ENCODE measurements at places on chromosomes 3 and 15. TPM values are rescaled to one million over a fixed set of nuclear protein-coding genes. Genes with fewer than 3 reads are reported as not detected.

Gene DCLK3
- not detected for total RNA-seq

DNA sequence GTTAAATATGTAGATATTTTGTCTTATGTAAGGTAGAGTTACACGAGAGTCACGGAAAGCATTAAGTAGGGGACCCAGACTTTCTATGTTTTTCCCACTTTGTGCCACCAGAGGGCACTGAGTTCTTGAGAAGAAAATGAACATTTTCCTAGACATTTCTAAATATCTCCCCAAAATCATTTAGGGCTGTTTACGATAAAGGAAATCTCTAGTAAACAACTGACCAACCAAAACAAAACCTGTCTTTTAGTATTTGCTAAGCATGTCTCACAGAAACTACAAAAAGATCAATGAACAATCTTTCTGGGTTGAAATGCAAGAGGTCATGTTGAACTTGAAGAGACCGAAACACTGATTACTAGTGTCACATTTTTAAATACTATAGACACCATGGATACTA lies 16.1 kb downstream of the POU1F1 start:
- peak; percentile 60 for DNase-seq

Gene COL6A5
- total RNA-seq, result not detected

Gene CLRN1
- total RNA-seq, result not detected

DNA sequence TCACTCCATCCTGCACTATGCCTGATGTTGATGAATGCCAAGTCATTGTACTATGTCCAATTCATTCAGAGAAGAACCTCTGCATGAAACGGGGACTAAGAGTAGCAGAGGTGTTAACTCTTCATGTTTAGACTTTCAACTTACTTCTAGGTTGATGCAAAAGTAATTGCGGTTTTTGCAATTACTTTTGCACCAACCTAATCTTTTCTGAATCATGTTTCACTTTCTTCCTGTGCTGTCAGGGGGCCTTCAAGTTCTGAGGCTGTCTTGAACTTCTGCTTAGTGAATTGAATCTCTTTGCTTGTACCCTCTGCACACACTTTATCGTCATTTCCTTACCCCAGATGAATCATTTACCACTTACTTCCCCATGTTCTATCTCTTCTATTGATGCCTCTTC lies 636.2 kb downstream of the NAALADL2 start:
- DNase-seq, result no peak

DNA sequence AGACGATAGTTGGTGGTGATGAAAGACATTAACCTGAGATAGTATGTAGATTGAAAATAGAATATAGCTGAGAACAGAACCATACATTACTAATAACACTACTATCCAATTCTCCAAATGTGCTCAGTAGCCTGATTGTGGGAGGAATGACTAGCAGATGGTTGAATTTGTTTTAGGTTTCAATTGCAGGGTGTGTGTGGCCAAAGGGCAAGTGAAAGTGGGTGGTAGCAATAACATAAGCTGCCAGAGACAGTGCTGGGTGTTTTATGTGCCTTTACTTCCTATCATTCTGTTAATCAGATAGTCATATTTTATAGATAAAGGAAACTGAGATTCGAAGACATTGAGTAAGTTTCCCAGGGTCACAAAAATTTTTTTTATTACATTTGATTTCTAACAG lies 249.5 kb upstream of the ARL6 start:
- no peak for DNase-seq

Gene ZNF654
- total RNA-seq, result 17.3 TPM

DNA sequence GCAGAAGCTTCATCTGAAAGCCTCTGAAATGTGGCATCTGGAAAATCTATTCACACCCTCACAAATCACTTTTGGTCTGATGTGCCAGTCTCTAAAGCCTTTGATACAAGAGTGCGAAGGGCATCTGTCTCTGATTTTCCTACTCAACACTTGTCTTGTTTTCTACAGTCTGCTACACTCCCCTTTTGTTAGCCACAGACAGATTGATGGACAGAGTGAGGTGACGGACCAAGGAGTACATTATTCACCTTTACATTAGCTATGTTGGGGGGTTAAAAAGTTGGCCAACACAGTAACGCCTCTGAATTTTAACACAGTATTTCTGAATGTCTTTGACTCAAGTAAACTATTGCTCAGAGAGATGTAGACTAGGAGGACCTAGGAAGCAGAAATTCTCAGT lies 63.1 kb downstream of the TNIK start:
- no peak for DNase-seq

DNA sequence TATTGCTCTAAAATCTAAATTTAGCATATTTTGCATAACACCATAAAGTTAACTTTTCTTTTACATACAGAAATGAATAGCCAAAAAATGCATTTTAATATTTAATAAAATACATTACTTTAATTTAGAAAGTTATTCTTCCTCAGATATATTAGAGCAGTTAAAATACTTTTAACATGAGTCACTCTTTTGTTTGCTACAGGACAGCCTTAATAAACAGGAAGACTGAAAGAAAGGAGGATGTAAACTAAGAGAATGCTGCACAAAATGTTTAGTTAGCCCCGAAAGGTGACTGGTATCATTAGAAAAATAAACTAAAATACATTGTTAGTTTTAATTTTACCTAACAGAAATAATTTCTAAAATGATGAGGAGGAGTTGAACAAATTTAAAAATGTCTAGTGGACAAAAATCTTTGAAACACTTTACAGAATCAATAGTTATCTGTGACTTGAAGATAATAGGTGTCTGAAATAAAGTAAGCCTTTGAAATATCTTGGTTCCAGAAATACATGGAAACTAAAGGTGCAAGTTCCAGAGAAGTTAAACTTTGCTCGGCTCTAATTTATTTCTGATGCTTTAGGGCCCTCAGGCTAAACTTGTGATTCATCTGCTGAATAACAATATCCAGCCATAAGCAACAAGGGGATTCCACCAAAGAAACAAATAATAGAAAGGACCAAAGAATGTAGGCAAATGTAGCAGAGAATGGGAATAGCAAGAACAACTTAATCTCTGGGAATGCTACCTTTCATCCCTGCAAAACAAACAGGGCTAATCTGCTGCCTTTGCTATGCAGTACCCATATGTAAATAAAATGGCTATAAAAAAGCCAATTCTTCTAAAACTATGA lies 138.3 kb upstream of the UBP1 start:
- peak; percentile 76 for DNase-seq

Gene ANKRD34C
- not detected for total RNA-seq

Gene CX3CR1
- total RNA-seq, result under 0.01 TPM

DNA sequence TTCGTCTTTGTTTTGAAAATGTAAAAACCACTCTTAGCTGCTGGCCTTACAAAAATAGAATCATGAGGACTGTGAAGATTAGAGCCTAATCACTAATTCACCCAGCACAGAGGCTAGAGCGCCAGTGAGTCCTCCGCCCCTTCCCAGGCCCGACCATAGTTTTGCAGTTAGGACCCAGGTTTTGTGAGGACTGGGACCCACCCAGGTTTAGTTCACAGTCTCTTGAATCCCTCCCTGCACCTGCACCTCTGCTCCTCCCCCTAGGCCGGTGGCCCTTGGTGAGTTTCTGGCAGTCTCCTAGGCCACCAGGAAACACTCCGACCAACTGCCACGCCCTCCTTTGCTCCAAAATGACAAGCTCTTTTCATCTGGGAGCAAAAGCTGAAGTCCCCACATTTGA lies 136.0 kb upstream of the CCDC54 start:
- peak; percentile 24 for DNase-seq

DNA sequence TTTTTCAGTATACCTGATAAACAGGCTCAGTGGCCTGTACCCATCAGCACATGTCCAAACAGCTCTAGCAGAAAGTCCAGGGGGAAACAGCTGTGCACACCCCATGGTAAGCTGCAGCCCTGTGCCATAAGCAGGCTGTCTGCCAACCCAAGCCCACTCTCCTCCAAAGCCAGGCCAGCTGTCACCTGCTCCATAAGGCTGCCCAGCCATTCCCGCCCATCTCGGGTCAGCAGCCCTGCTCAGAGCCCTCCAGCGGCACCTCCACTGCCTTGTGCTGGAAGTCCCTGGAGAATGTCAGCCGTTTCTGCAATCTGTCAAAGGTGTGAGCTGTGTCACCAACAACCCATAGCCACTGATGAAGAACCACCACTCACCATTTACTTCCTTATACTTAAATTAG lies 82.0 kb downstream of the NTRK3 start:
- DNase-seq, result no peak

- peak; percentile 12 for DNase-seq
Measured at GRCh38 chr3:40366203-40367162, 20.5 kb upstream of the ENTPD3 start.

DNA sequence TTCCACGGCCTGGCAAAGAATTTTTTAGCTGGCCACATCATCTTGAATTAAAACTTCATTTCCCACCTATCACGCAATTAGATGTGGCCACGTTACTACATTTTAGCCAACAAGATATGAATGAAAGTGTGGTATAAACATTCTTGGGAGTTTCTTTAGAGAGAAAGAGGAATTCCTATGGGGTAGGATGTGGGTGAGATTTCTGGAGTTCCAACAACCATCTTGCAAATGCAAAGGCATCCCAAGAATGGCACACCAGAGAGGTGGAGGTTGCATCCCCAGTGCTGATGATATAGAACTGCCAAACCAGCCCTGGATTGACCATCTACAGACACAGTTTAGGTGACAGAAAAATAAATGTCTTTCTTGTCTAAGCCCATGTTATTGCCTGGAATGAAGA lies 66.3 kb upstream of the AKAP13 start:
- DNase-seq, result peak; percentile 37

DNA sequence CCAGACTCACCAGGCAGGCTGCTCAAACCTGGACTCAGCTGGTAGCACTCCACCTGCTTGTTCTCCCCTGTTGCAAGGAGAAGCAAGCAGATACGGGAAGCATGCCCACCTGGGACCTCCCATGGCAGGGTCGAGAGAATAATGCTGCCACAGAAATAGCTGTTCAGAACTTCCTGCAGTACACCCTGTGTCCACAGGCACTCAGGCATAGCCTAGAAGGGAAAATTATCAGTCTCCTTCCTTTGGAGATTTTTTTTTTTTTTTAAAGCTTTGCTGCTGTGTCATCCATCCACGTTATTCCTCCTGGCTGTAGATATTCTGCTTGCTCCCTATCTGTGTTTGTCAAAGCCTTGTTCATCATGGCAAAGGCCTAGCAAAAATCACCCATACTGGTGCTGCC lies 32.7 kb upstream of the RPS17 start:
- DNase-seq, result no peak

Gene LRRC31
- not detected for total RNA-seq

DNA sequence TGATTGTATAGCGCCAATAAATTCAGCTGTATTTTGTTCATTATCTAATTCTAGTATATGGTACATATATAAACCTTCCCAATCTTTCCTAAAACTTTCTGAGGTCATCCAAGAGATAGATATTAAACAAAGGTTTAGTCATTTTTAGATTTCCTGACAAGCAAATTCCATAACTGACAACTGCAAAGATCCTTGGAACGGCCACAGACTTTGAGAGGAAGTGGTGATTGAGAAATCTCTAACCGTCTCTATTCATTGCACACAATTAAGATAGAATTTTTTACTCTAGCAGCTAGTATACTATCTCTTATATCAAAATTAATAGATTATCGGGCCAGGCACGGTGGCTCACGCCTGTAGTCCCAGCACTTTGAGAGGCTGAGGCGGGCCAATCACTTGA lies 4.7 kb downstream of the CSNK1G1 start:
- DNase-seq, result peak; percentile 9

Gene AADACL2
- not detected for total RNA-seq

Gene IRAK2
- 10.7 TPM for total RNA-seq

DNA sequence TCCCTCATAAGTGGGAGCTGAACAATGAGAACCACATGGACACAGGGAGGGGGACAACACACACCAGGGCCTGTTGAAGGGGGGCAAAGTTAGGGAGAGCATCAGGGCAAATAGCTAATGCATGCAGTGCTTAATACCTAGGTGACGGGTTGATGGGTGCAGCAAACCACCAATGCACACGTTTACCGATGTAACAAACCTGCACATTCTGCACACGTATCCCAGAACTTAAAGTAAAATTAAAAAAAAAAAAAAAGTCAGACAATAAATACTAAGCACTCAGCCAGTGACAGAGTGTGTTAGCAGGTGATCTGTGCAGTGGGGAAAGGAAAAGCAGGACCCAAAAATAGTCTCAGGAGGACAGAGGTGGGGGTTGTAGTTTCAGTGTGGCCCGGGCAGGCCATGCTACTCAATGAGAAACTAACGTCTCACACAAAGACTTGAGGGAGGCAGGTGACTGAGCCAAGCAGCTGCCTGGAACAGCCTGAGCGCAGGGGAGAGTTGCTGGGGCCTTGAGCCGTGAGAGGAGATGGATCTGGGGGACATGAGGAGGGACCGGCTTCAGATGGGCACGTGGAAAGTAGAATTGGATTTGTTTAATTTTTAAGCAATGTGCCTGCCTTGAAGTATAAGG lies 18.4 kb downstream of the ANKDD1A start:
- DNase-seq, result no peak

Gene TMEM89
- not detected for total RNA-seq

Gene STXBP5L
- total RNA-seq, result not detected

GRCh38 chr3:167835953-167836352 lies 100.4 kb downstream of the SERPINI1 start:
- no peak for DNase-seq

DNA sequence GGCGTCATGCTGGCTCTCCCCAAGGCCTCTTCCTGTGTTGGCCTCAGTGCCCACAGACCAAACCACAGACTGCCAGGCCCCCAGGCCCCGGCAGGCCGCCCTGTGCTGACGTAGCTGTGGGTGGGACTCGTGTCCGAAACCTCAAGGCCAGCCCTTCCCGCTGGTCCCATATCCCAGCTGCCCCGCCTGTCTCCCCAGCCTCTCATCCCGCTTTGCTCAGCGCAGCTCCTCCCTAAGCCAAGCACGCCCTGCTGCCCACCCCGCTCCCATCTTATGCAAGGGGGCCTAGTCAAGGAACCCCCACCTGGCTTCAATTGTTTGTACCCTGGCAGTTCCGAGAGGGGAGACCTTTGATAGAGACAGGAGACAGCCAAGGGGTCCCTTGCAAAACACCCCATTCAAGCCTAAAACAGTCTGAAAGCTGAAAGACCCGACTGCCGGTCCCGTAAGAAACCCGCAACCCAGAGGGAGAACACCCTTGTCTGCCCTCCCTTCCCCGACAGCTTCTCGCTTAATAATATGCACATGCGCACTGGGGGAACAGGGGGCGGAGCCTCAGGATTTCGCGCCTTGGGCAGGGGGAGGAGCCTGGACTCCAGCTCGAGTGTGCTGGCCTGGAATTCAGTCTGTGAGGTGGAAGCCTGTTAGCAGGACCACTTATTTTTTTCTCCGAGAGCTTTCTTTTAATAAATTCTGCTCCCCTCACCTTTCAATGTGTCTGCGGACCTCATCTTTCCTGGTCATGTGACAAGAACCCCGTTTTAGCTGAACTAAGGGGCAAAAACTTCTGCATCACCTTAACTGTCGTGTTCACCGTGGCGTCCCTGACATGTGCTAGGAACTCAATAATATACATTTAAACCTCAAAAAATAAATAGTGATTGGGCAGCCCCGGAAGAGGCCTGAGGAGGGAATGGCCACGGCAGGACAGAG lies 17.2 kb downstream of the TNFAIP8L3 start:
- DNase-seq, result peak; percentile 98

- DNase-seq, result no peak
Measured at GRCh38 chr15:60718661-60719069, 239.7 kb upstream of the ICE2 start.

Gene MUC13
- not detected for total RNA-seq

Gene ZNF80
- total RNA-seq, result not detected

GRCh38 chr3:142613491-142613890 lies 17.3 kb downstream of the PLS1 start:
- DNase-seq, result no peak
